ENCODE measurements at places on chromosomes 6 and 20. TPM values are rescaled to one million over a fixed set of nuclear protein-coding genes. Genes with fewer than 3 reads are reported as not detected.

Gene SLC18B1
- 5.8 TPM for total RNA-seq

Gene SLC35D3
- total RNA-seq = not detected

Gene NEU1
- total RNA-seq = 10.6 TPM

Gene TMEM74B
- total RNA-seq = not detected

Gene NEDD9
- 37.4 TPM for total RNA-seq

Gene WFDC6
- total RNA-seq = not detected

Gene MTO1
- total RNA-seq = 72.5 TPM

Gene DTD1
- 47.8 TPM for total RNA-seq

Gene PERP
- total RNA-seq = not detected

Gene NKX2-4
- not detected for total RNA-seq

Gene SLC25A27
- total RNA-seq = 203 TPM

Gene CLVS2
- total RNA-seq = not detected

Gene ADGRB3
- total RNA-seq = not detected

Gene TRAPPC3L
- not detected for total RNA-seq

Gene ZNF341
- 6.8 TPM for total RNA-seq

Gene COL21A1
- total RNA-seq = not detected

Gene LGSN
- total RNA-seq = 0.76 TPM

Gene COL11A2
- total RNA-seq = 4.6 TPM

Gene FAM135A
- total RNA-seq = 35.5 TPM

Gene RAD21L1
- total RNA-seq = not detected

Gene CST5
- total RNA-seq = not detected

Gene SLC17A2
- total RNA-seq = not detected

Gene ZSCAN31
- not detected for total RNA-seq
